HFFc6 (cell line): ENCODE measurements at places on chromosomes 5 and 9.

- no peak for DNase-seq
Measured at GRCh38 chr9:127241354-127241753, 23.2 kb upstream of the GARNL3 start.

GRCh38 chr5:137611011-137611580 lies 112.0 kb upstream of the SPOCK1 start:
- peak; percentile 21 for DNase-seq

DNA sequence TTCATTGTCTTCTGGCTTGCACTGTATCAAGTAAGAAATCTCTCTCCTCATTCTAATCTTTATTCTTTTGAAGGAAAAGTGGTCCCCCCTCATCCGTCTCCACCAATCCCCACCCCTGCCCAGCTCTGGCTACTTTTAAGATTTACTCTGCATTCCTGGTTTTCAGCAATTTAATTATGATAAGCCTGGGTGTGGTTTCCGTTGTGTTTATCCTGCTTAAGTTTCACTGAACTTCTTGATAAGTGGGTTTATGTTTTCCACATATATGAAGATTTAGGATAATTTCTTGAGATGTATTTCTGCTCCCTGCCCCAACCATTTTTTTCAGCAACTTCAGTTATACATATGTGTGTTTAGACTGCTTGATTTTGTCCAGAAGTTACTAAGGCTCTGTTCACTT lies 46.5 kb downstream of the PTBP3 start:
- DNase-seq: no peak

DNA sequence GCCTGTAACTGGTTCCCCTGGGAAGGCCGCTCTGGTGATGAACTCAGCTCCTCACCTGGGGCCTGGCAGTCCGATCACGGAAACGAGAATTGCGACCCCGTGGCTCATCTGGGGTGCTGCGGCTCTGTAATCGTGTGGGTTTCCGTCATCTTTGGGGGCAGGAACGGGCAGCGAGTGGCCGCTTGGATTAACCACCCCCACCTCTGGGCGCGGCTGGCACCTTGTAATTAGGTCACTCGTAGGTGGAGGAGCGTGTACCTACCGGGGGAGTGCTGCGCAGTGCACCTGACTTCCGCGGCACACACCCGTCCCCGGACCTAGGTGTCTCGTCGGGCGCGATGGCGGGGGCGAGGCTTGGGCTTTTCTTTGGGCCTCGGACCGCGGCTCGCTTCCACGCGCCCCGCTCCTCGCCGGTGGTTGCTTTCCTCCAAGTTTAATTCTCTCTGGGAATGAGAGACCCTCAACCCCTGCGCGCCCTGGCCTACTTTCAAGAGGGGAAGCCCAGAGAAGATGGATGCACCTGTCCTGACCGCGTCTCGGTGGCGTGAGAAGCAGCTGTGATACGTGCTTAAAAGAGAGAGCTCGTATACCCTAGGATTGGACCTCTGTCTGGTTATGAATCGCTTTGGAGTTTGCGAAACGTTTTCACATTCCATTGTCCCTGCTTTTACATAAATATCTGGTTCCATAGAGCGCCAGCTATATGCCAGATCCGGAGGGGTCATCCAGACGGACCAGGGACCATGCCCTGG lies 744 bp upstream of the PPP2CA start:
- DNase-seq: no peak
